ENCODE measurements at places on chromosomes 4 and X.

DNA sequence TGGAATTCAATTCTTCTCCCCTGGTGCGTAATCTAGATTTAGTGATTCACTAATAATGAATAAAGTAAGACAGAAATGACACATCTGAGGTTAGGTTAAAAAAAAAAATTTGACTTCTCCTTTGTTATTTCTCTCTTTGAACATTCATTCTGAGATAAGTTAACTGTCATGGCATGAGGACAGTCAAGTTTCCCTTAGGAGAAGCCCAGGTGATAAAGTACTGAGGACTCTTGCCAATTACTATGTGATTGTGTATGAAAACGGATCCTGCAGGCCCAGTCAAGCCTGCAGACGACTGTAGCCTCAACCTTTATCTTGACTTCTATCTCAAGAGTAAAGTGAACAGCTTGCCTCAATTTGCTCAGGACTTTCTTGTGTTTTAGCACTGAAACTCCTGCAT, 293.2 kb downstream of the PRR32 start:
- H3K4me1 ChIP-seq: no peaks in the 10 kb centered on the region
- H3K36me3 ChIP-seq: no peaks in the 10 kb centered on the region
- no peak for DNase-seq
- no peak overlapping the region for H3K4me3 ChIP-seq

- DNase-seq: no peak
- H3K36me3 ChIP-seq: no peaks in the 10 kb centered on the region
- no peak overlapping the region for H3K27ac ChIP-seq
- no peaks in the 10 kb centered on the region for H3K27me3 ChIP-seq
Measured at GRCh38 chr4:153651116-153651515, 33.0 kb upstream of the TLR2 start.

DNA sequence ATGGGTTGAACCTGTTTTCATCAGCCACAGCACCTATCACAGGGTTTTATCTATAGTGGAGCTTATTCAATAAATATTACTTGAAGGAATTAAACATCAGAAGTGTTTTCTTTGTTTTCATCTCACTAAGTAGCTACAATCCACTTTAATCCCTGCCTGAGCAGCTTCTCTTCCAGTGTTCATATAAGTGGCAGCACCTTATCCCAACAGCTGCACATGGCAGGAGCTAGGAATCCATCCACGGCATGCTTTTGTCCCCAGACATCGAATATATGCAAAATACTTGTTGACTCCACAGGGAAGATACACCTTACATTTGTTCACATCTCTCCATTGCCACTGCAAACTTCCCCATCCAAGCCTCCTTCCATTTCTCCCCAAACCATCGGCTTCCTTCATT, 549.8 kb upstream of the FAM241A start:
- no peak for DNase-seq
- H3K4me1 ChIP-seq: no peaks in the 10 kb centered on the region
- no peak overlapping the region for H3K27ac ChIP-seq

GRCh38 chrX:12304261-12304660, 166.0 kb downstream of the FRMPD4 start:
- H3K27ac ChIP-seq: no peak overlapping the region
- H3K27me3 ChIP-seq: no peaks in the 10 kb centered on the region
- H3K36me3 ChIP-seq: no peaks in the 10 kb centered on the region
- no peaks in the 10 kb centered on the region for H3K4me1 ChIP-seq
- no peak for DNase-seq
- no peak overlapping the region for H3K4me3 ChIP-seq

- DNase-seq: no peak
- H3K27me3 ChIP-seq: no peaks in the 10 kb centered on the region
- no peaks in the 10 kb centered on the region for H3K36me3 ChIP-seq
- H3K4me1 ChIP-seq: no peaks in the 10 kb centered on the region
- H3K27ac ChIP-seq: no peak overlapping the region
Measured at GRCh38 chr4:139253713-139254112, 26.3 kb downstream of the MGARP start.

DNA sequence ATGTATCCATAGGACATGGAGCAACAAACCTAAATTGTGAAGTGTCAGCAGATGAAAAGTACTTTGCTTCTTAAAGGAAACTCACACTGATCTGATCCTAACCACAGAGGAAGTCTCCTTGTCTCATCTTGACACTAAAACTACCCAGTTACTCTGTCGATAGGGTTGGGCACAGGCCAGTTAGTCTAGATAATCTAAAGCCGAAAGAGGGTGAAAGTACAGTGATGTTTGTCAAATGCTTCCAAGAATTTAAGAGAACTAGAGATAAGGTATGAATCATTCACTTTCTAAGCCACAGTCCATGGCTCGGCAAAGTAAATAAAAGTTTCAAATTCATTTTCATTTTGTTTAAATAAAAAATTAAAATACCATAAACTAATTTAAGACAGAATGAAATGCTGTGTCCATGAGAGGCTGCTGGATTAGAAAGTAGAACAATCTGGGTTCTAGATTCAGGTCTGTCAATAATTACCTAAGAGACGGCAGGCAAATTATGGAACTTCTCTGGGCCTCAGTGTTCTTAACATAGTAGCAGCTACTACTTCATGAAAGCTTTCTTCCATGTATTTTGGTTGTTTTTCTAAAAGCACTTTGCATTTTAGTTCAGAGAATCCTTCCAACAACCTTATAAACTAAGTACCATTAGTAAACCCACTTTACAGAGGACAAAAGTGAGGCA, 176.7 kb downstream of the LDB2 start:
- no peak for DNase-seq
- peak overlapping the region; percentile 67 for H3K27ac ChIP-seq
- no peaks in the 10 kb centered on the region for H3K4me1 ChIP-seq
- H3K4me3 ChIP-seq: no peak overlapping the region
- H3K27me3 ChIP-seq: no peaks in the 10 kb centered on the region

DNA sequence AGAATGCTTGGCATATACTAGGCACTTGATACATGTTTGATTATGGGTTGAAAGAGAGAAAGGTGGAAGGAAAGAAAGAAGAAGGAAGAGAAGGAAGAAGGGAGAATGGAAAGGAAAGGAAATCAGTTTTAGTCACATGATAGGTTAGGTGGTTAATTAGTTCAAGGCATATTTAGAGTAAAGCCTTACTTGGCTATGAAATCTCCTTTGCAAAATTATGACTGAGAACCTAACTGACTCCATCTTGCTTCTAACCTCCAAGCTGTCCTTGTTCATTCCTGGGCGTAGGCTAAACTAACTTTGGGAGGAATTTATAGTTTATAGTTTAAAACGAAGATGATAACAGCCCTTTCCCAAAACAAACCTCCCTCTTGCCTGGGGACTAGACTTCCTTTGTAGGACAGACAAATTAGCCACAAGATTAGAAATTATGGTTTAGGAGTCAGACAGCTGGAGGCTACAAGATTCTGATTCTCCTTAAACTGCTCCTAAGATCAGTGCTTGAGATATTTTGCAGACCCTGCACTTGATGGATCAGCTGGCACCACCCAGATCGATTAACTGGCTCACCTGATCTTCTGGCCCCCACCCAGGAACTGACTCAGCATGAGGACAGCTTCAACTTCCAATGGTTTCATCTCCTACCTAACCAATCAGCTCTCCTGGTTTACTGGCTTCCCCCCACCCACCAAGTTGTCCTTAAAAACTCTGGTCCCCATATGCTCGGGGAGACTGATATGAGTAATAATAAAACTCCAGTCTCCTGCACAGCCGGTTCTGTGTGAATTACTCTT, 55.0 kb downstream of the TXK start:
- no peaks in the 10 kb centered on the region for H3K4me1 ChIP-seq
- no peaks in the 10 kb centered on the region for H3K27me3 ChIP-seq
- DNase-seq: no peak
- H3K27ac ChIP-seq: no peak overlapping the region
- no peak overlapping the region for H3K4me3 ChIP-seq

GRCh38 chrX:24466025-24466424, 939 bp downstream of the PDK3 start:
- no peak for DNase-seq
- no peaks in the 10 kb centered on the region for H3K4me1 ChIP-seq
- no peaks in the 10 kb centered on the region for H3K36me3 ChIP-seq
- peak overlapping the region; percentile 81 for H3K4me3 ChIP-seq

- H3K4me1 ChIP-seq: peaks cover 7% of the 10 kb centered on the region
- H3K36me3 ChIP-seq: no peaks in the 10 kb centered on the region
- peak overlapping the region; percentile 53 for H3K27ac ChIP-seq
- no peak for DNase-seq
Measured at GRCh38 chr4:15035159-15035558, 32.9 kb downstream of the CPEB2 start.

DNA sequence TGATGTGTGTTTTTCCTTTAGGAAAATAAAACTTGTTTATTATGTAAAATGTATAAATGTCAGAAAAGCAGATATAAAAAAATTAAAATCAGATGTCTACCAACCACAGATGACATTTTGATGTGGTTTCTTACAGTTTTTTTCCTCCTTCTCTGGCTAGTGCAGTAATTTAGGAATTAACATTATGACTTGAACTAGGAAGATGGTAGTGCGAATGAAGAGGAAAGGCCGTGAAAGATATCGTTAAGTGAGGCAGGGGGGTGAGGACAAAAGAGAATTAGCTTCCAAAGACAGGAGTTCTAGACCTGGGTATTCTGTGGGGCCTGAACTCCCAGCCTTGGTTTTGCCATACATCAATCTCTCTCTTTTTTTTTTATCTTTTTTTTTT, 98.0 kb downstream of the RBM47 start:
- no peak overlapping the region for H3K4me3 ChIP-seq
- no peaks in the 10 kb centered on the region for H3K36me3 ChIP-seq
- H3K4me1 ChIP-seq: no peaks in the 10 kb centered on the region

- no peak overlapping the region for H3K4me3 ChIP-seq
- no peaks in the 10 kb centered on the region for H3K36me3 ChIP-seq
- no peaks in the 10 kb centered on the region for H3K27me3 ChIP-seq
Measured at GRCh38 chr4:168570466-168570865, 73.6 kb downstream of the PALLD start.

DNA sequence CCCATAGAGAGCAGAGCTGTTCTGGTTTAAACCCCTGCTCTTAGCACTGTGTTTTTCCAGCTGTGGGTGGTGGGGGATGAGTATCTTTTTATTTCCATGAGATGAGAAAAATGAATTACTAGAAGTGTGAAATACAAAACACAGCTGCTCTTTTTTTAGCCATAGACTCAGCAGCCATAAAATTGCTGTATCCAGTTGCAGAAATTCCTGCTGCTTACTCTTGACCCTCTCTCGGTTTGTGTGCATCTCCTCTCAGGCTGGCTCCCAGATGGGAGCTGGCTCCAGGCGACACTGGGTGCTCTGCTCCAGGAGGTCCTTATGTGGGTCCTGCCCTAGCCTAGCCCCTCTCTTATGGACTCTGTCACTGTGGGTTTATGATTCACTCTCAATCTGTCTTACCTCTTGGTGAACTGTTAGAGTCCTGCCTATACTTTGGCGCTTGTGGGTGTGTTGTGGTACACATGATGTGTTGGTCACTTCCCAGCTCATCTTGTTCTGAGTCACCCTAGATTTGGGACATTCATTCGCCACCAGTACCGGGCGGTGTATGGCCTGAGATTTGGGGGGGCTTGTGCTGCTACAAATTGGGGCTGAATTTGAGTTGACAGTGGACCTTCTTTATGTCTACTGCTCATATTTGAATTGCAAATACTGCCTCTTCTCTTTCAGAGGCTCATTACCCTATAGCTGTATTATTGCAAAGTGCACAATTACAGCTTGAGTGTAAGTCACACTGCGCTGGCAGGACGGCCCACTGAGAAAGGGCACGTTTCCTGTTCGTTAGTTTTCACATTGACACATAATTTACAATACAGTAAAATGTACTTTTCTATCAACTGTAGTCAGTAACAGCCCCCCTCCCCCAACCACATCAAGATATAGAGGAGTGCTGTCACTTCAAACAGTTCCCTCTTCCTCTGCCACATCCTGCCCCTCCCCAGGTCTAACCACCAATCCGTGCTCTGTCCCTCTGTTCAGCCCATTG, 46.9 kb upstream of the MSANTD1 start:
- H3K36me3 ChIP-seq: no peaks in the 10 kb centered on the region
- H3K27me3 ChIP-seq: no peaks in the 10 kb centered on the region
- peak overlapping the region; percentile 9 for H3K27ac ChIP-seq
- H3K4me3 ChIP-seq: no peak overlapping the region
- H3K4me1 ChIP-seq: no peaks in the 10 kb centered on the region
- DNase-seq: no peak

GRCh38 chrX:27903960-27904359, 77.3 kb downstream of the DCAF8L1 start:
- no peak for DNase-seq
- H3K27me3 ChIP-seq: no peaks in the 10 kb centered on the region
- H3K36me3 ChIP-seq: no peaks in the 10 kb centered on the region

GRCh38 chrX:139121616-139122286, 408.8 kb upstream of the F9 start:
- H3K27ac ChIP-seq: no peak overlapping the region
- no peaks in the 10 kb centered on the region for H3K27me3 ChIP-seq
- no peak overlapping the region for H3K4me3 ChIP-seq
- no peak for DNase-seq
- H3K4me1 ChIP-seq: no peaks in the 10 kb centered on the region
- H3K36me3 ChIP-seq: no peaks in the 10 kb centered on the region

- no peak overlapping the region for H3K4me3 ChIP-seq
- H3K4me1 ChIP-seq: no peaks in the 10 kb centered on the region
- H3K27me3 ChIP-seq: no peaks in the 10 kb centered on the region
Measured at GRCh38 chrX:136652822-136653723, 5.1 kb downstream of the CD40LG start.

DNA sequence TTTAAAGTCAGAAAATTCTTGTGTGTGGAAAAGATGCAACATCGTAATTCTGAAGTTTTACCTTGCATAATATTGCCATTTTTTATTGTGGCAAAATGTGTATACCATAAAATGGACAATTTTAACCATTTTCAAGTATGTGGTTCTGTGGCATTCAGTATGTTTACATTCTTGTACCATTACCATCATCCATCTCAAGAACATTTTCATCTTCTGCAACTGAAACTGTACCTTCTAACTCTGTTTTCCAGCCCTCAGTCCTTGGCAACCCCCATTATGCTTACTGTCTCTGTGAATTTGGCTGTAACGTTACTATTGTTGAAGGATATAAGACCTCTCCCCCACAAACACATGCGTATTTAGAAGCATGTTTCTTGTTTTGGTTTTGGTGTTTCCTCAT, 123.2 kb downstream of the BMPR1B start:
- H3K4me1 ChIP-seq: no peaks in the 10 kb centered on the region
- H3K36me3 ChIP-seq: no peaks in the 10 kb centered on the region
- no peak for DNase-seq
- H3K27ac ChIP-seq: no peak overlapping the region
- H3K27me3 ChIP-seq: no peaks in the 10 kb centered on the region
- no peak overlapping the region for H3K4me3 ChIP-seq

GRCh38 chrX:54043541-54044125, 640 bp downstream of the PHF8 start:
- H3K36me3 ChIP-seq: no peaks in the 10 kb centered on the region
- H3K4me3 ChIP-seq: peak overlapping the region; percentile 89
- peak overlapping the region; percentile 97 for H3K27ac ChIP-seq
- H3K27me3 ChIP-seq: no peaks in the 10 kb centered on the region

DNA sequence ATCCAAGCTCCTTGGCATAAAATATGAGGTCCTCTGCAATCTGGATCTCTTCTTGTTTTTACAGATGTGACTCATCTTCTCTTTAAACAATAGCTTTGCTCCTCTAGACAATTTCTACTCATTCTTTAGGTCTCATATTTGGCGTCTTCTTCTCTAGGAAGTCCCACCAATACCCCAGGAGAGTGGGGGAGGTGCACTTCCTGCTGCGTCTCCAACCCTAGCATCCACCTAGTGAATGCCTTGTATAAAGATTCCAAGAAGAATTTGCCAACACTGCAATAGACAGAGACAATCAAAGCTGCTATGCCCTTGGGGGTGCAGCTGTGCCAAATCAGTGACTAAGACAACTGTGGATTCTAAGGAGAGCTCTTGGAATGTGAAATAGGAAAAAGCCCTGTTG, 45.7 kb upstream of the SLC10A7 start:
- no peak overlapping the region for H3K27ac ChIP-seq
- H3K4me1 ChIP-seq: no peaks in the 10 kb centered on the region
- no peak overlapping the region for H3K4me3 ChIP-seq

Data from uterus (tissue), 4 donors.